Activated CD4-positive, alpha-beta T cell treated with anti-CD3 and anti-CD28 coated beads, Interleukin-2, amount 50 U/mL, for 16 hours (primary cell): ENCODE measurements at places on chromosomes 2 and 18.

DNA sequence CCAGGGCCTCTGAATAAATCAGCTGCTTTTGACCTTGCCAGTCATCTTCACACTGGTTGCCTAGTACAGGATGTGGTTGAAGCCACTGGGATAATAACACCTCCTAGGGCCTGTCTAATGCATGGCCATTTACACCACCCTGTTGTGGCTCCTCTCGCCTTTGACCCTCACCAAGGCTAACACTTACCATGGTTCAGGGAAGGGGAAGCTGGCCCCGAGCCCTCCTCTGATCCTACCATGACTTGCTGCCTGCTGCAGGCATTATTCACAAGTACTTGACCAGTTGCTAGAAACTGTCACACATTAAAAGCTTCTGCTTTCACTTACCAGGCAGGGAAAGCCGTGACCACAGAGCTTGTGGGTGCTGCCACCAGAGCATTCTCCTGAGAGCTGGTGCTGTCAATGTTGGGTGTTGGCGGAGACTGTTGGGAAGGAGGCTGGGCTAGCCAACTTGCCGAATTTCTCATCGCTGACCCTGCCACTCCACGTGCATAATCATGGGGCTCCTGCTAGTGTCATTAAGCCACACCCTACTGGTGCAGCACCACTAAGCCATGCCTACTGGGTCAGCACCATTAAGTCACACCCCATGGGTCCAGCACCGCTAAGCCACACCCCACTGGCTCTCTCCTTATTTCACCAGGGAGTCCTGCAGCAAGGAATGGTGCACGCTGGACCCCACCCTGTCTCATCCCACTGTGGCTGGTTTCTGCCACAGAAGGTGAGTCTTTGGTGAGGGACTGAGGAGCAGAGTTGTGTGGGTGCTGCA, 47.0 kb upstream of the TTC39C start:
- peak; percentile 70 for DNase-seq

- peak; percentile 91 for DNase-seq
Measured at GRCh38 chr2:157468931-157469708, 25.2 kb upstream of the CYTIP start.

GRCh38 chr18:5513947-5514346, 29.9 kb downstream of the EPB41L3 start:
- no peak for DNase-seq

DNA sequence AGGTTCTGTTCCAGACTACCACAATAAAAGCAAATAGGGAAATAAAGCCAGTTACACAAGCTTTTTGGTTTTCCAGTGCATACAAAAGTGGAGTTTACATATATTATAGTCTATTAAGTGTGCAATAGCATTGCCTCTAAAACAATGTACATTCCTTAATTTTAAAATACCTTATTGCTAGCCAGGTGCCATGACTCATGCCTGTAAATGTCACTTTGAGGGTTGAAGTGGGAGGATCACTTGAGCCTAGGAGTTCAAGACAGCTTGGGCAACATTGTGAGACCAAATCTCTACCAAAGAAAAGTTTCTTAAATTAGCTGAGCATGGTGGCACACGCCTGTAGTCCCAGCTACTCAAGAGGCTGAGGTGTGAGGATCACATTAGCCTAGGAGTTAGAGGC, 52.9 kb upstream of the IMP4 start:
- DNase-seq, result no peak

- DNase-seq, result no peak
Measured at GRCh38 chr18:24027156-24027827, 12.7 kb downstream of the TTC39C start.

DNA sequence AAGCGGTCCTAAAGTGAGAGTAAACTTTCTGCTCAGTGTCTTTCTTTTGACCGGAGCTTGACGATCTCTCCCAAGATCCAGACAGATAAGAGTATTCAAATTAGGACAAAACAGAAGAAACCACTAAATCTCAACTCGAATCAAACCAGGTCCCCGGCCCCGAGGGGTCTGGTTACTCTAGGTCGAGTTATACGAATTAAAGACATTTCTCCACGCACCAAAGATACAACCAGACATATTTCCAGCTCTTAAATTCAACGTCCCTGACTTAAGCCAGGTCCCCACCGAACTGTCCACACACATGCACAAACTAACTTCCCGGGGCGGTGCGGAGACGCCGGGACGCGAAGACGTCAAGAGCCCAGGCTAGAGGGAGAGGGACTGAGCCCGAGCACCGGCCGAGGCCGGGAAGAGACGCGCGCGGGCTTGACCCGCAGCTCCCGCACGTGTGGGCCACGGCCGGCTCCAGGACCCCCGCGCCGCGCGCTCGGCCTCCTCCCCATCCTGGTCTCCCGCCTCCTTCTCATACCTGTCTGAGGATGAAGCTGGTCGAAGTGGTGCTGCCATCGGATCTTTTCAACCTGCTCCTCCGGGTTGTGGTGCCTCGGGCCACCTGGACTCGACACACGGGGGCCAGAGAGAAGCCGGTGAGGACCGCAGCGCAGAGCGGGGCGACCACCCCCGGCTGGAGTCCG, 896 bp downstream of the CACNB4 start:
- DNase-seq, result no peak

GRCh38 chr18:31454066-31454708, 6.6 kb downstream of the DSG3 start:
- DNase-seq, result no peak

DNA sequence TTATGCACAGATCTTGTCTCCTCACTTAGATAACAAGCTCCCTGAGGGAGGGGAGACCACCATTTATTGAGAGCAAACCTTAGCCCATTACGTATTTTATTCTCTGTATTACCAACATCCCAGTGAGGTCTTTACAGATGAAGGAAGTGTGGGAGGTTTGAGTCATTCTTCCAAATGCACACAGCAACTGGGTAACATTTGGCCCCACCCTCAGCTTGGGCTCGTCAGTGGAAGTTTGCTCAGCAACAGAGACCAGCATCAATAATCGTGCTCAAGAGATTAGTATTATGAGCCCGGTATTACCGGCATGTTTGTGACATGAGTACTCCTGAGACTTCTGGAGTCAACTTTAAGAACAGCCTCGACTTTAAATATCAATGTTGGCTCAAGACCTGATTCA, 168.6 kb downstream of the ETAA1 start:
- no peak for DNase-seq
